Naive thymus-derived CD4-positive, alpha-beta T cell (primary cell): ENCODE measurements at places on chromosomes 7 and 10. TPM values are rescaled to one million over a fixed set of nuclear protein-coding genes. Genes with fewer than 3 reads are reported as not detected.

PVRIG gene
- total RNA-seq = 66.2 and 67.8 TPM in 2 replicates

GIMAP4 gene
- total RNA-seq = 409 and 413 TPM in 2 replicates

PIK3AP1 gene
- total RNA-seq = 2.5 TPM

RBM48 gene
- 41.3 TPM for total RNA-seq

CPA5 gene
- total RNA-seq = 0.25 and 1.0 TPM in 2 replicates

NDUFA5 gene
- total RNA-seq = 51.2 TPM

TPK1 gene
- 13.6 and 18.2 TPM in 2 replicates for total RNA-seq

TBRG4 gene
- total RNA-seq = 107 and 112 TPM in 2 replicates

RHBDD2 gene
- 95.1 TPM for total RNA-seq

AOAH gene
- total RNA-seq = 6.3 TPM

AMPH gene
- not detected for total RNA-seq

CCDC3 gene
- total RNA-seq = not detected

HNRNPF gene
- 173 TPM for total RNA-seq

KAZALD1 gene
- 0.22 and 0.33 TPM in 2 replicates for total RNA-seq

SRGN gene
- 66.6 TPM for total RNA-seq

OPALIN gene
- not detected for total RNA-seq

STEAP2 gene
- total RNA-seq = not detected in 2 replicates

STEAP1B gene
- total RNA-seq = 0.61 TPM

PDK4 gene
- total RNA-seq = 1.2 TPM

SPACDR gene
- 1.6 TPM for total RNA-seq

GBF1 gene
- total RNA-seq = 36.2 TPM

PKD2L1 gene
- total RNA-seq = 0.38 and 0.46 TPM in 2 replicates

ADIRF gene
- total RNA-seq = not detected

ENO4 gene
- total RNA-seq = not detected

PDIA4 gene
- total RNA-seq = 76.0 TPM

CYP3A4 gene
- total RNA-seq = not detected in 2 replicates

WDFY4 gene
- total RNA-seq = 1.8 TPM

VAX1 gene
- not detected in 2 replicates for total RNA-seq

GSAP gene
- 39.0 TPM for total RNA-seq

KNDC1 gene
- 3.6 TPM for total RNA-seq

AS3MT gene
- 1.4 TPM for total RNA-seq

GRM3 gene
- total RNA-seq = not detected

ATG9B gene
- 18.1 TPM for total RNA-seq

CAPZA2 gene
- 118 TPM for total RNA-seq

ST8SIA6 gene
- 0.95 TPM for total RNA-seq

IGF2BP3 gene
- total RNA-seq = 0.13 TPM

SHH gene
- not detected in 2 replicates for total RNA-seq

NME8 gene
- total RNA-seq = not detected in 2 replicates

CCDC146 gene
- total RNA-seq = 13.0 TPM

OR6B1 gene
- total RNA-seq = not detected

LRIT1 gene
- total RNA-seq = not detected in 2 replicates

ZPBP gene
- total RNA-seq = not detected in 2 replicates

OR2A12 gene
- total RNA-seq = not detected

HOXA2 gene
- not detected for total RNA-seq

TRIL gene
- total RNA-seq = 0.07 and 0.13 TPM in 2 replicates

SH2D4B gene
- 0.27 TPM for total RNA-seq

CACNA2D1 gene
- total RNA-seq = not detected

CCL24 gene
- not detected for total RNA-seq

CALHM3 gene
- not detected for total RNA-seq

PTPRZ1 gene
- not detected for total RNA-seq

SLC18A3 gene
- not detected in 2 replicates for total RNA-seq
